GM13976 (cell line): ENCODE measurements at places on chromosomes 16 and 17.

DNA sequence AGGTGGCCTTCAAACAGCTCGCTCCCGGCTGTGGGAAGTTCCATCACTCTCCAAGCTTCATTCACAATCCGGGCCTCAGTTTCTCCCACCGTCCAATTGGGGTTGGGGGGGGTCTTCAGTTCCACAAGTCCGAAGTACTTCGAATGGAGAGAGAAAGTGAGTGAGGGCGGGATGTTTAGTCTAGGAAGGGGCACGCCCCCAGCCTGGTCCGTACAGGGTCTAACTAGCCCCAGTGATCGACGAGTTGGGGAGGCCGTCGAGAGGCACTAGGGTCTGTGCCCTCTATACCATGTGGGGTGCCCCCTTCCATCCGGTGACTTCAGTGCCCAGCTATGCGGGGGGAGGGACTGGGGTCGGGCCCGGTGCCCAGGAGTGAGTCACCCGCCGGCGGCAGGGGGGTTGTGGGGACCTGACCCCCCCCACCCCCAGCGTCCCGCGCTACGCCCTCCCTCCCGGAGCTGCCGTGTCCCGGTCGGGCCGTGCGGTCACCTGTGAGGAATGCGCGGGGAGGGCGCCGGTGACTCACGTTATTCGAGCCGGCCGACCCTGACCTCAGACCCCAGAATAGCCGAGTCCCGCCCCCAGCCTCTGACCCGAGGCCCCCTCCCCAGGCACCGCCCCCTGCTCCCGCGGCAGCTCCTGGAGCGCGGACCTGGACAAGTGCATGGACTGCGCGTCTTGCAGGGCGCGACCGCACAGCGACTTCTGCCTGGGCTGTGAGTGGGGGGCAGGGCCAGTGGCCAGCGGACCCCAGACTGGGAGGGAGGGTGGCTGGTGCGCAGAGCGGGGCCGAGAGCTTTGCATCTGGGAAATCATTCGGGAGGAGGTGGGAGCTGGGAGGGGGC, 658 bp downstream of the TNFRSF12A start:
- DNase-seq: no peak

- no peak for DNase-seq
Observed at GRCh38 chr16:15613676-15614075, 29.3 kb downstream of the MARF1 start.

GRCh38 chr17:49022391-49022941, 25.3 kb downstream of the IGF2BP1 start:
- no peak for DNase-seq

DNA sequence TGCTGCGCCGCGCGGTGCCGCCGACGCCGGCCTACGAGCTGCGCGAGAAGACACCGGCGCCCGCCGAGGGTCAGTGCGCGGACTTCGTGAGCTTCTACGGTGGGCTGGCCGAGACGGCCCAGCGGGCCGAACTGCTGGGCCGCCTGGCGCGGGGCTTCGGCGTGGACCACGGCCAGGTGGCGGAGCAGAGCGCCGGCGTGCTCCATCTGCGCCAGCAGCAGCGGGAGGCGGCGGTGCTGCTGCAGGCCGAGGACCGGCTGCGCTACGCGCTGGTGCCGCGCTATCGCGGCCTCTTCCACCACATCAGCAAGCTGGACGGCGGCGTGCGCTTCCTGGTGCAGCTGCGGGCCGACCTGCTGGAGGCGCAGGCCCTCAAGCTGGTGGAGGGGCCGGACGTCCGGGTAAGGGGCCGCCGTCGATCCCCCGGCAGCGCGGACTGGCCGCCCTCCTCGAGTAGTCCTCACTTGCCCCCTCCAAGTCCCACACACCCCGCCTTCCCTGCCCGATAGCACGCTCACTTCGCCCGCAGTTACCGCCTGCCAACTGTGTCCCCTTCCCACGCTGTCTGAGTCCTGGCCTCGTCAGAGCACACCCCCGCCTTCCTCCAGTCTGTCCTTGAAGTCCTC, 470 bp downstream of the MLYCD start:
- peak; percentile 68 for DNase-seq

DNA sequence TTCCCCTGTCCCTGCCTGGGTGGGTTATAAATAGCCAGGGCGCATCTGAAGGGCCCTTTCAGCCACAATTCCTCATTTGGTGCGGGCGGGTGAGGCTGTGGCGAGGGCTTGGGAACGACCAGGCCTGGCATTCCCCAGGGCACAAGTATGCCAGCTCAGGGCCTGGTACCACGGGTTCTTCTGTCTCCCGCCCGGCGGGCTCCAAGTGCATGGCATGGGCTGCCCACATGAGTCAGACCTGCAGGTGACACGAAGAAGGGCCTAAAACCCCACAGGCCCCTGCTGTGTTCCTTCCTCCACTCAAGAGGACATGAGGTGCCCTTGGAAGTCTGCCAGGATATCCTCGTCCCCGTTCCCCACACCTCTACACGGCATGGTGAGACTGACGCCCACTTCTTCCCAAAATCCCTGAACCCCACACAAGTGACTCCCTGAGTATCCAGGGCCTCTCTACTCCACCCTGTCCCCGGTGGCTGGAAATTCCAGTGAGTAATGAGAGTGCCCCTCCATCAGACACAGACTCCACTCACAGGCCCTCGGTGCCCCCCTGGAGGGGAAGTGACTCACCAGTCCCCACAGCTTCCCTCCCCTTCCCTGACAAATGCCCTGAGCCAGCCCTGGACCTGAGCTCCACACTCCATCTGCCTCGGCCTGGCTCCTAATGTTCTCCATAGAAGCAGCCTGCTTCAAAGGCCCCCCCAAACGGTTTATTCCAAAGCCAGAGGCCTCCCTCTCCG, 68.8 kb downstream of the ABR start:
- no peak for DNase-seq

DNA sequence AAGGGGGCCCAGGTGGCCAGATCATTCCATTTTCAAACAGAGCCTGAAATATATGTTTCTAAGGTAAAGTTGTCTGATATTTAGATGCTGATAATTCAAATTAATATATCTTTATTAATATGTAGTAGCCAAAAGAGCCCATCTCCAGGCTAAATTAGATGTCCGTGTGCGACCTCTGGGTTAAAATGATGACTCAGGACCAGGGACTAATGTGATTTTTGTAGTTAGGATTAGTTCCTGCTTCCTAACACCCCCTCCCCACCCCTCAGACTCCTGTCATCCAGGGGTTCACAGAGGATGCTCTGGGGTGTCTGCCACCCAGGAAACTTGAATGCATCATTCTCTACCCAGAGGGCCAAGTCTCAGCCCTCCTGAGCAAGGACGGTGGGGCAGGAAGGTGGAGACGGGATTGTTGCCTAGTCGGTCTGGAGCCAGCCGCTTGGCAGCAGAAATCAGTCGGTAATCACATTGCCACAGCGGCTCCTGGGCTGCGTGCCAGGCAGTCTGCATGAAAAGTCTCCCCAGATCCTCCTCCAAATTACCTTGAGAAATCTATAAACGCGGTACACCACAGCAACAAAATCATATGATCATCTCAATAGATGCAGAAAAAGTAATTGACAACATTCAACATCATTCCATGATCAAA, 29.8 kb downstream of the CNGB1 start:
- DNase-seq: no peak

GRCh38 chr16:79943736-79944135, 343.2 kb upstream of the MAF start:
- no peak for DNase-seq

DNA sequence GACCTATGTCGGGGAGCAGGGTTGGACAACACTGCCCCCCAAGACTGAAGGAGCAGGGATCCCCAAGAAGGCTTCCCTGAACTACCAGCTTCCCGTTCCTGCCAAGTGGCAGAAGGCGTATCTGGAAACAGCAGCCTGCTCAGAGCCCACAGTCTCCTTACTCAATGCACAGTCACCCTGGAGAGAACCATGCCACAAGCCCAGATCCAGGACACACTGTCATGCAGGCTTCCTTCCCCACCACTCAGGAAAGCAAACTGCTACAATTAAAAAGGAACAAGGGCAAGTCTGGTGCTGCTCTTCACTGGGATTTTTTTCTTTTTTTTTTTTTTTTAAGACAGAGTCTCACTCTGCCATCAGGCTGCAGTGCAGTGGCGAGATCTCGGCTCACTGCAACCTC, 8.2 kb downstream of the WDR45B start:
- no peak for DNase-seq

DNA sequence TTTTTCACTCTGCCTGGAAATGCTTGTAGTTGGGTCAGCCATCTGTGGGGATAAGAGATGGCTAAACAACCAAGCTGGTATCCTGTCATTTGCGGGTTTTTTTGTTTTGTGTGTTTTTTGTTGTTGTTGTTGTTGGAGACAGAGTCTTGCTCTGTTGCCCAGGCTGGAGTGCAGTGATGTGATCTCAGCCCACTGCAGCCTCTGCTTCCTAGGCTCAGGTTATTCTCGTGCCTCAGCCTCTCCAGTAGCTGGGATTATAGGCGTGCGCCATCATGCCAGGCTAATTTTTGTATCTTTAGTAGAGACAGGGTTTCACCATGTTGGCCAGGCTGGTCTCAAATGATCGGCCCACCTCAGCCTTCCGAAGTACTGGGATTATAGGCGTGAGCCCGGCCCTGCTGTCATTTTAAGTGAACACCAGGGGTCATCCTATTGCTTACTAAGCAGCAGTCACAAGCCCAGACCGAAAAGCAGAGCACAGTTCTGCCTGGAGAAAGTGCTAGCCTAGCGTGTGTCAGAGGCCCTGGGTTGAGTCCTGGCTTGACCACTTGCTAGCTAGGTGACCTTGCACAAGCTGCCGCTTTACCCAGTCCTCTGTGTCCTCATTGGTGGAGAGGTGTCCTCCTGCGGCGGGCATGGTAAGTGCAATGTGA, 4.6 kb downstream of the SMCR8 start:
- DNase-seq: no peak

GRCh38 chr16:22071331-22071910, 20.9 kb upstream of the VWA3A start:
- no peak for DNase-seq

GRCh38 chr17:10598621-10599020, 49.2 kb upstream of the MYH2 start:
- DNase-seq: no peak

DNA sequence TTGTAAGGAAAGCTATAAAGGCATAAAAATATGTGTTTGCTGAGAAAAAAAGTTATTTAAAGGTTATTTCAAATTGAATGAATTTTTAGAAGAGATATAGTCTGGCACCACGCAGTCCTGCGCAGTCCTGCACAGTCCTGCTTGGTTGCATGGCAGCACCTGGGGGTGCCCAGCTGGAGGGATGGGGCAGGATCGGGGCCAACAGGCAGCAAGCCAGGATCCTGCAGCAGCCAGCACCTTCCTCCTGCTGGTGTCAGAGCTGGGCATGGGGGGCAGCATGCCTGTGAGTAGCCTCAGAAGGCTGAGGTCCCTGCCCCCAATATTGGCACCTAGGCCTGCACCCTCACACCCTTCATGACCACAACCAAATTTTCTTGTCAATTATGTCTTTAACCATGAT, 46.0 kb downstream of the GLG1 start:
- DNase-seq: no peak

- DNase-seq: no peak
Observed at GRCh38 chr16:53908731-53909130, 204.8 kb downstream of the FTO start.

GRCh38 chr17:58568044-58568799, 53.8 kb upstream of the MTMR4 start:
- no peak for DNase-seq

DNA sequence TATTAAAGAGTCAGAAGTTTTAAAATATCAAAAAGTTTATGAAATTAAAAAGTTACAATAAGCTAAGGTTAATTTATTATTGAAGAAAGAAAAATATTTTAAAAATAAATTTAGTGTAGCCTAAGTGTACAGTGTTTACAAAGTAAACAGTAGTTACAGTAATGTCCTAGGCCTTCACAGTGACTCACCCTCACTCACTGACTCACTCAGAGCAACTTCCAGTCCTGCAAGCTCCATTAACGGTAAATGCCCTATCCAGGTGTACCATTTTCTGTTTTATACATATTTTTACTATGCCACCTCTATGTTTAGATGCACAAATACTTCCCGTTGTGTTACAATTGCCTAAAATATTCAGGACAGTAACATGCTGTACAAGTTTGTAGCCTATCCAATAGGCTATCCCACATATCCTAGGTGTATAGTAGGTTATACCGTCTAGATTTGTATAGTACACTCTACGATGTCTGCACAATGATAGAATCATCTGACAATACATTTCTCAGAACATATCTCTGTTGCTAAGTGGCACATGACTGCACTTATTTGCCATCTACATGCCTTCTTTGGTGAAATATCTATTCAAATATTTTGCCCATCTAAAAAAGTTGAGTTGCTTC, 67.2 kb upstream of the WSB1 start:
- no peak for DNase-seq

DNA sequence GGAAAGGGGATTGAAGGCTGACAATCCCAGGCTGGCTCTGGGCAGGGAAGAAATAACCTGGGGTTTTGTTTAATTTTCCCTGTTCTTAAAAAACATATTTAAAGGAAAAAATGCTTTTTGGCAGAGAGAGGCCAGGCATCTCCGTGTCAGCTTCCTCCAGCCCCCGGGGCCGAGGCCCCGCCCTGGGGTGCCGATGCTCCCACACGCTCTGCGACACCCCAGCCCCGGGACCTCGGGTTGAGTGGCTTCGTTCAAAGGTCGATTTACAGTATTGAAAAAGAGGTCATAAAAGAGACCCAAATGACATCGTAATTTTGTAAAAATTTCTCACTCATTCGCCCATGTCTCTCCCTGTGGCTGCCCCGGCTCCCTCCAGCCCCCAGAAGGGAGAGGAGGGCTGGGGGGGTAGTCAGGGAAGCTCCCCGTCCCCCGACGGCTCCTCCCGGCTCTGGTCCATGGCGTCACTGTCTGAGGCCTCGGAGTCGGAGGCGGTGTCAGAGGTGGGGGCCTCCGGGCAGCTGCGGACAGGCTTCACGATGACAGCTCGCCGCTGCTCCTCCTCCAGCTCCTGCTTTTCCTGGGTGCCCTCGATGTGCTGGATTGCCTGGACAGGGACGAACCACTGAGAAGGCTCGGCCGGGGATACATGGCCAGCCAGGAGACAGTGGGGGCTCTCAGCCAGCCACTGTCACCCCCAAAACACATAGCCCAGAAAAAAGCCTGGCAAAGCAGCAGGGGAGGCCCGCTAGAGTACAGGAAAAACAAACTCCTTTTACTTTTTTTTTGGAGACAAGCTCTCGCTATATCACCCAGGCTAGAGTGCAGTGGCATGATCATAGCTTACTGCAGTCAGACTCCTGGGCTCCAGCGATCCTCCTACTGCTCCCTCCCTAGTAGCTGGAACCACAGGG, 14.9 kb downstream of the TFAP4 start:
- no peak for DNase-seq

DNA sequence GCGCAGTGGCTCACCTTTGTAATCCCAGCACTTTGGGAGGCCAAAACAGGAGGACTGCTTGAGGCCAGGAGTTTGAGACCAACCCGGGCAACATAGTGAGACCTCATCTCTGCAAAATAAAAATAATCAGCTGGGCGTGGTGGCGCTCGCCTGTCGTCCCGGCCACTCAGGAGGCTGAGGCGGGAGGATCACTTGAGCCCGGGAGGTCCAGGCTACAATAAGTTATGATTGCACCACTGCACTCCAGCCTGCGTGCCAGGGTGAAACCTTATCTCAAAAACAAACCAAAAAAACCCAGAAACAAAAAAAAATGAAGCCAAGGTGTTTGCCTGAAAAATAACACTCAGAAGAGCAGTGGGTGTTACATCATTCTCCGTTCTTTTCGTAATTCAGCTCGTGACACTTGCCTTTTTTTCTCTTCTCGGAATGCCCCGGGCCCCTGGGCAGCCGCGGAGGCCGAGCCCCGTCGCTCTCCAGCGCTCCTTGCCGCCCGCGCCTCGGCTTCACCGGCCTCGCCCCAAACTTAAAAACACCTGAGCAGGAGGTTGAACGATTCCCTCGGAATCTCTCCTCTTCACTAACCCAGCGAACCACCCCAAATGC, 17.0 kb downstream of the PRCD start:
- DNase-seq: peak; percentile 59

GRCh38 chr17:61770752-61771533, 92.4 kb downstream of the BRIP1 start:
- no peak for DNase-seq

GRCh38 chr17:7308625-7309433, 1.4 kb downstream of the EIF5A start:
- DNase-seq: peak; percentile 79
